ENCODE measurements at places on chromosomes 5 and 9. TPM values are rescaled to one million over a fixed set of nuclear protein-coding genes. Genes with fewer than 3 reads are reported as not detected.
A peak's percentile ranks its signal among the peaks of the same experiment; 100 is the strongest.

- DNase-seq = peak; percentile 76
Measured at GRCh38 chr9:95127249-95128176, 190.0 kb downstream of the FANCC start.

GRCh38 chr5:122421374-122422079, 109.5 kb downstream of the SNCAIP start:
- no peak for DNase-seq

DNA sequence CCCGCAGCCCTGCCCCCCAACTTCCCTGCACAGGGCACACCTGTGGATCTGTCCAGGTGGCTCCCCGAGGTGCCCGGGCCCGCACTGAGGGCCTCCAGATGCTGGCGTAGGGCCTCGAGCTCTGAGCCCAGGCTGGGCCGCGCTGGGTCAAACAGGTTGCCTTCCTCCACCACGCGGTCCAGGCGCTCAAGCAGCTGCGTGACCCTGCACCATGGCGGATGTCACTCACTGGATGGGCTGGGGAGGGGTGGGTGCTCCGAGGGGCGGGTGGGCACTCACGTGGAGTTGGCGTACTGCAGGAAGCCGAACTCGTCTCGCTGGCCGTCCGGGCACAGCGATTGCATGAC, 5.4 kb downstream of the ABCA2 start:
- DNase-seq = no peak

GRCh38 chr9:7974335-7974960, 174.9 kb upstream of the DMAC1 start:
- no peak for DNase-seq

GRCh38 chr9:81416476-81417298, 272.7 kb downstream of the TLE1 start:
- DNase-seq = no peak

DNA sequence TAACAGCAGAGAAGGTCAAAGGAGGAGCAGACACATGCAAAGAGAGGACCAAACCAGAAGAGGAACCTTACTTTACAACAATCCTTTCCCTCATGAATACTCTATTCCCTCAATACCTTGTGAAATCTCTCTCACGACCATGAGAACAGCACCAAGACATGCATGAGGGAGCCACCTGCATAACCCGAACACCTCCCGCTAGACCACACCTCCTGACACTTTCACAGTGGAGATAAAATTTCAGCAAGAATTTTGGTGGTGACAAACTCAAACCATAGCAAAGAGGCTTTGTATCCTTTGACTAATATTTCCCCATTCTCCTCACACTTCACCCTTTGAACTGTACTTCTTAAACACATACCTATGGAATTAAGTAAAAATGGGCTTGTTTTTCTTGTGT, 101.7 kb downstream of the RORB start:
- no peak for DNase-seq

- no peak for DNase-seq
Measured at GRCh38 chr5:148248894-148249293, 10.6 kb downstream of the MARCOL start.

DNA sequence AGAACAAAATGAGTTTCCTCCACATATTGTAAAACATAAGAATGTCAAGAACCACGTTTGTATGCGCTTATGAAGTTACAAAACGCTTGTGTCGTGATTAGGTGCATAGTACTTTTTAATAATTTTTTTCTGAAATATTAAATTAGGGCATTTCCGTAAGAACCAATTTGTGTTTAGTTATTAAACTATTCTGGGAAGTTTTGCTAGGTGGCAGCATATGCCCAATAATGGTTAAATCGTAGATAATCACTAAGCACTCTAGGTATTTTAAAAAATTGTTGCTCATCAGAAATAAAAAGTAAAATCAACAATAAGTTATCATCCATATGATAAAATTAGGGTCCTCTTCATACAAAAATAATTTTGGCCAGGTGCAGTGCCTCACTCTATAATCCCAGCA, 5.4 kb downstream of the SRFBP1 start:
- DNase-seq = no peak

- peak; percentile 92 for DNase-seq
Measured at GRCh38 chr5:73498057-73498992, at the start of gene BTF3. TSS of gene BTF3 (plus strand) at chr5:73498442. CDS start at chr5:73498668, 226 bp downstream.

DNA sequence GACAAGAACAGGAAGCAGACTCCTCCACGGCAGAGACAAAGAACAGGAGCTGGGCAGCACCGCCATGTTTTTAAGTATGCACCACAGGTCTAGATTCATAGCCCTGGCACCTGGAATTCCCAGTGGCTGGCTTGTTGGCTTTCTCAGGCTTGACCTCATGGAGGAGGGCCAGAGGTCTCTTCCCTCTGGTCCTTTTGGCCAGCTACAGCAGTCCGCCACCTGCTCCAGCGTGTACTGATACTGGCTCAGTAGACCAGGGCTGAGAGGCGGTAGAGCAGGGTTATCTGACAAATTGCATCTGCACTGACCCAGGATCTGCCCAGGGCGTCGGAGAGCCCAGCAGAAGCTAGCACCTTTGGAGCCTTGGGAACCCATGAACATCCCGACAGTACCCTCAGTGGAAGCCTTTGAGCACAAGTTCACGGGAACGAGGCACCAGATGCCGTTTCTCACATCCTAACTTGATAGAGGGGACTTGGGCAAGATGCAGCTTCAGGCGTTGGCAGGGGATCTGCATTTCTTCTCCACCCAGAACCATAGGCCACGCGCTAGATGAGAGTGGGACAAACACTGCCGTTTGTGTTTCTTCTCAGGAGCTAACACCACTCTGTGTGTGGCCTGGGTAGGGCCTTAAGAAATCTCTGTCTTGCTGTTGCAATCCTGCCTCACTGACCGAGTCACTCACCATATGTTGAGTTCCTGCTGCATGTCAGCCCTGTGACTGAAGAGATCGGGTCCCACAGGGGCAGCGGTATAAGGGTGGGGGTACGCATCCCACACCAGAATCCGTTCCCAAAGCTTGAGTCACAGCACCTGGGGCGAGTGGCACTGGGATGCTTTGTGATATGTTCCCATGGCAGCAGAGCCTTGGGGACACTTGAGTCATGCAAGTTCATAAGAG, 90.3 kb upstream of the OTULINL start:
- no peak for DNase-seq

- DNase-seq = no peak
Measured at GRCh38 chr9:106857811-106858470, 5.0 kb upstream of the ZNF462 start.

GRCh38 chr5:119387945-119388618, 32.3 kb downstream of the TNFAIP8 start:
- DNase-seq = no peak

DNA sequence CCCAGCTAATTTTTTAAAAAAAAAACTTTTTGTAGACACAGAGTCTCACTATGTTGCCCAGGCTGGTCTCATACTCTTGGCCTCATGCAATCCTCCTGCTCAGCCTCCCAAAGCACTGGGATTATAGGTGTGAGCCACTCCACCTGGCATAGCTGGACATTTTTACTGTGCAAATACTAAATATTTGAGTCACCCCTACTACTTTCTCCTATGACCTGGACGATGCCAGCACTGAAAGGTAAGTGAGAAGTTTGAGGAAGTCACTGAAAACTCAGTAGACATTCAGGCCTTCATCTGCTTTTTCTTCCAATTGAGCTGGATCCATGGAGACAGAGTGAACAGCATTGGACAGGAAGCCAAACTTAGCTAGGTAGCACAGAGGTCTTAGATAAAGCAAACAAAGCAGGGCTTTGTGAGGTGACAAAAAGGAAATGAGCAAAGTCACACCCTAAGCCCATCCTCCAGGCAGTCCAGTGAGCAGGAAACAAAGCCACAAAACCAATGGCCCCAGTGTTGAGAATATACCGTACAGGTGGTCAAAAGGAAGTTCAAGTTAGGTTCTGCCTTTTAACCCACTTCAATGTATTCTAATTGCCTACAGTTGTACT, 192.6 kb upstream of the RASA1 start:
- peak; percentile 21 for DNase-seq

DNA sequence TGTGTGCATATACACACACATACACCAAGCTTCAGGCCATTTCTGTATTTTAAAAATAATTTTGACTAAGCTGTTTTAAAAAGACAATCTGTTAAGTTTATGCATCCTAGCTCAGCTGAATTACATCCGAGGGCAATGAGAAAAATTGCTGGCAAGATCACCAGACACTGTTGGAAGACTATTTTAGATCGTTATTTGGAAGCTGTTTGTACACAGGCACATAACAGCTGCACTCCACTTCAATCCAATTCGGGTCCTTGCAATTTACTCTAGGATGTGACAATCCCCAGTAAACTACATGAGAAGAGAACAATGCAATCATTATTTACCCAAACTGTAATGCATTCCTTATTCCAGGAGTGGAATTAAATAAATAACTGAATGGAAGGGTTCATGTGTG, 79.3 kb upstream of the RASA1 start:
- no peak for DNase-seq

GRCh38 chr9:93320591-93321219, 130.8 kb upstream of the FAM120A start:
- DNase-seq = no peak

DNA sequence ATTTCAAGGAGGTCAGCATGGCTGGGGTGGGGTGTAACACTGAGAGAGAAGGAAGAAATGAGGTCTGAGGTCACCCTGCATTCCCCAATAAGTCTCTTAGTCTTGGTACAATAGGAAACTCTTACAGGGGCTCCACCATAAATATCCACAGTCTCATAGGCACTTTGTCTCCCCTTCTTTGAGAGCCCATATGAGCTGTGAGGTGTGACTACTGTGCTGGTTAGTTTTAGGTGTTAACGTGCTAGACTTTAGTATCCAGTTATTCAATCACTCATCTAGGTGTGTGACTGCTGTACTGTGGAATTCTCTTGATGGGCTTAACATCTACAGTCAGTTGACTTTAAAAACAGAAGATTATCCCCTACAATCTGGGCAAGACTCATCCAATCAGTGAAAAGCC, 378.1 kb upstream of the RFX3 start:
- DNase-seq = no peak

DNA sequence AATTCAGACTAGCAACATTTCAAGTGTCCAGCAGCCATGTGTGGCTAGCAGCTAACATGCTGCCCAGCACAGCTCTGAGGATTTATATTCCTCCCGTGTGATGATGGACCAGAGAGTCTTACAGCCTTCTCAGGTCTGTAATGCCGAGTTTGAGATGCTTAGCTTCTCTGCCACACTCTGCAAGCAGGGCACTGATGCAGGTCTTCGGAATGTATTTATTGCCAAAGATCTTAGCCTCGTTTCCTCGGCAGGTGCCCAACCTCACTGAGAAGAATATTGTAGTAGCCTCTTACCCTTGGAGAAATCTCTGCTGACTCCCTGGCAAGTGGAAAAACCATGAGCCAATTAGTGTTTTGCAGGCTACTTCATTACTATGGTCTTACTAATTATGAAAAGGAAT, 3.7 kb upstream of the RAI14 start:
- DNase-seq = no peak

- no peak for DNase-seq
Measured at GRCh38 chr5:151067632-151068432, 13.0 kb downstream of the TNIP1 start.

DNA sequence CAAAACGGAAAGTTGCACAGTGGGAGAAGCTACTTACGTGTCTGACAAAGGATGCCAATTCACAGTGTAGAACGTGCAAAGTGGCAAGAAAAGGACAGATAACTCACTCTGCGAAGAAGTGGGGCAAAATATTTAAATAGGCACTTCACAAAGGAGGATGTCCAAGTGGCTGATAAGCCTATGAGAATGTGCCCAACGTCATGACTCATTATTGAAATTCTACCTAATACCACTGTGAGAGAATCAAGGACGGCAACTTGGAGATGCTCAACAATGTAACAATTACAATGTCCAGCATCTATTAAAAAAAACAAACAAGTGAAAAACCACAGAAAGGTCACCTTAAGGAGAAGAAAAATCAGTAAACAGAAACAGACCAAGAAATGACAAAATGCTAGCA, 59.0 kb downstream of the NACC2 start:
- no peak for DNase-seq

GRCh38 chr9:75067894-75068293, 20.1 kb downstream of the NMRK1 start:
- DNase-seq = no peak

DNA sequence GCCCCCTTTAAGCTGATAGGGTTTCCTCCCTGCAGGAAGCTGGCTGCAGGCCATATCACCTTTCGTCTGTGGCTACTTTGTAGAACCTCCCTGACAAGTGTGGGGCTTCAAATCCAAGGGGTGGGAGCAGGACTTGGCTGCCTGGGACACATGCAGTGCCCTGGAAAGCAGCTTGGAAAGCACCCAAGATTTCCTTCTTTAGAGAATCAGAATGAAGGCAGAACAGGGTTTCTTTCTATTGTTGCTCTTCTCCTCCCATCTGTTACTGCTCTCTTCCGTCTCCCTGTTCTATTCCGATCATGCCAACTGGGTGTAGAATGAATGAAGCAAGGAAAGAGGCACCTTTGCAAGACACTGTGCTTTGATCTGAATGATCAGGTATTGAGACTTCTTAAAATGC, 282.2 kb downstream of the MED10 start:
- no peak for DNase-seq

DNA sequence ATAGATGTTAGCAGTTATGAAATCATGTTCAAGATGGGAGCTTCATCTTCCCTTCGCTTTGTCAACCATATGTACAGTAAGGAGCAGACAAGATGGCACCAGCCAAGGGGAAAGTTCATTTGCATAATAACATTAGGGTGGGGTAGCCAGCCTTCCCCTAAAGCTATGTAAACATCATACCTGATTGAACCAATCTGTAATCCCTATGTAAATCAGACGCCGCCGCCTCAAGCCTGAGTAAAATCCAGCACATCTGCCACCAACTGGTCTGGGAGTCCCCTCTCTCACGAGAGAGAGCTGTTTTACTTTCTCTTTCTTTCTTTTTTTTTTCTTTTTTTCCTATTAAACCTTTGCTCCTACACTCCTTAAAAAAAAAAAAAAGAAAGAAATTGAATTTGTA, 30.8 kb upstream of the REEP2 start:
- DNase-seq = peak; percentile 14

DNA sequence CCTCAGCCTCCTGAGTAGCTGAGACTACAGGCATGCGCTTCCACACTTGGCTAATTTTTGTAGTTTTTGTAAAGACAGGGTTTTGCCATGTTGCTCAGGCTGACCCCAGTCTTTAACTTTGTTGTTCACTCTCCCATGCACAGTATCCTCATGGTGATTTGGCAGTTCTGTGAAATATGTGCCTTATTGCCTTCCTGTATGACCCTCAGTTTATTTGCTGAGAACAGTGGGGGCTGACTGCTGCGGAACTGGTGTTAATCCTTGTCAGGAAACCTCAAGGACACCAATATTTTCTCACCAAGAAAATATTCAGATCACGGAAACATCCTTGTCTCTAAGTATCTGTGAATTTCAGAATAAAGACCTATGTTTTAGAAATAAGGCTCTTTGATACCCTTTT, 287.8 kb downstream of the ARRDC3 start:
- no peak for DNase-seq

DNA sequence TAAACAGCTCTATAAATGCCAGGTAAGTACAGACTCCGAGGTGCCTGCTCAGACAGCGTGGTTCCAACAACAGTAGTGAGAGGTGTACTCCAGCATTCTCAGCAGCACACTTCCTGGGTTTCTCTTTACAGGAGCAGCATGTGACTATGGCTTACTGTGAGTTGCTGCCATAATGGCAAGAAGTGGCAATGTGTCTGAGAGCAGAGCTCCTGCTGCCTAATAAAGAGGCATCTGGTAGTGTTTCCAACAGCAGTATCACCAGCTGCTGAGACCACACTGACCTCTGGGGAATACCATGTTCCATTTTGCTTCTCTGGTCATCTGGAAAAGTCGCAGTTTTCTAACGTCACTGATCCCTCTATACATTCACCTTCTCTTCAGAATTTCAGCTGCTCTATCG, 398.2 kb downstream of the SLCO4C1 start:
- no peak for DNase-seq

The DBH gene
- total RNA-seq = not detected

The ZNF300 gene
- total RNA-seq = 2.8 TPM

The KIF24 gene
- total RNA-seq = 6.2 TPM

The CCNG1 gene
- 88.9 TPM for total RNA-seq

The PDE8B gene
- 0.16 TPM for total RNA-seq

The GLT6D1 gene
- total RNA-seq = not detected
